ENCODE measurements at places on chromosomes 13 and 19. TPM values are rescaled to one million over a fixed set of nuclear protein-coding genes. Genes with fewer than 3 reads are reported as not detected.

SPIB gene
- 0.19 TPM for polyA plus RNA-seq

DNA sequence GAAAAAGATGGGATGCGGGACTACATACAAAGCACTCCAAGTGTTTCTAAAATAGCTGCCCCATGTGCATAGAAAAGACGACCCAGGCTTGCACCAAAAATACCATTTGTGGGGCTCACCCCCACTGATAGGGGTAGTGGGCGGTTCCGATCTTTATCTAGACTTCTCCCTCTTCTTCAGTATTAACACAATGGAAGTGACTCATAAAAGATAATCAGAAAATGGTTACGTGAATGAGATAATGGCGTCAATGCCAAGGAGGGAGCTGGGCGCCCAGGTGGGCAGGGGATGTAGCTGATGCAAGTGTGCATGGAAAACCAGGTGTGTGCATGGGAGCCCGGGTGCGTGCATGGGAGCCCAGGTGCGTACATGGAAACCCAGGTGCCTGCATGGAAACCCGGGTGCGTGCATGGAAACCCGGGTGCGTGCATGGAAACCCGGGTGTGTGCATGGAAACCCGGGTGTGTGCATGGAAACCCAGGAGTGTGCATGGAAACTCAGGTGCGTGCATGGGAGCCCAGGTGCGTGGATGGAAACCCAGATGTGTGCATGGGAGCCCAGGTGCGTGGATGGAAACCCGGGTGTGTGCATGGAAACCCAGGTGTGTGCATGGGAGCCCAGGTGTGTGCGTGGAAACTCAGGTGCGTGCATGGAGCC is 32.7 kb downstream of the LAMP1 start:
- DNase-seq: no peak
- no peak overlapping the region for H3K4me3 ChIP-seq
- H3K4me1 ChIP-seq: peaks cover 5% of the 10 kb centered on the region
- H3K27me3 ChIP-seq: no peaks in the 10 kb centered on the region

- no peak for DNase-seq
- H3K27ac ChIP-seq: no peak overlapping the region
Measured at GRCh38 chr13:21330126-21330861, 128.8 kb downstream of the ZDHHC20 start.

DHPS gene
- polyA plus RNA-seq: 65.1 TPM

HAUS8 gene
- 9.2 TPM for polyA plus RNA-seq

YIF1B gene
- polyA plus RNA-seq: 28.0 TPM

- peaks cover 18% of the 10 kb centered on the region for H3K4me1 ChIP-seq
- H3K27ac ChIP-seq: peak overlapping the region; percentile 66
- DNase-seq: no peak
- H3K36me3 ChIP-seq: no peaks in the 10 kb centered on the region
- H3K27me3 ChIP-seq: peaks cover 36% of the 10 kb centered on the region
Measured at GRCh38 chr13:111114362-111115060, 599 bp upstream of the ARHGEF7 start.

DNA sequence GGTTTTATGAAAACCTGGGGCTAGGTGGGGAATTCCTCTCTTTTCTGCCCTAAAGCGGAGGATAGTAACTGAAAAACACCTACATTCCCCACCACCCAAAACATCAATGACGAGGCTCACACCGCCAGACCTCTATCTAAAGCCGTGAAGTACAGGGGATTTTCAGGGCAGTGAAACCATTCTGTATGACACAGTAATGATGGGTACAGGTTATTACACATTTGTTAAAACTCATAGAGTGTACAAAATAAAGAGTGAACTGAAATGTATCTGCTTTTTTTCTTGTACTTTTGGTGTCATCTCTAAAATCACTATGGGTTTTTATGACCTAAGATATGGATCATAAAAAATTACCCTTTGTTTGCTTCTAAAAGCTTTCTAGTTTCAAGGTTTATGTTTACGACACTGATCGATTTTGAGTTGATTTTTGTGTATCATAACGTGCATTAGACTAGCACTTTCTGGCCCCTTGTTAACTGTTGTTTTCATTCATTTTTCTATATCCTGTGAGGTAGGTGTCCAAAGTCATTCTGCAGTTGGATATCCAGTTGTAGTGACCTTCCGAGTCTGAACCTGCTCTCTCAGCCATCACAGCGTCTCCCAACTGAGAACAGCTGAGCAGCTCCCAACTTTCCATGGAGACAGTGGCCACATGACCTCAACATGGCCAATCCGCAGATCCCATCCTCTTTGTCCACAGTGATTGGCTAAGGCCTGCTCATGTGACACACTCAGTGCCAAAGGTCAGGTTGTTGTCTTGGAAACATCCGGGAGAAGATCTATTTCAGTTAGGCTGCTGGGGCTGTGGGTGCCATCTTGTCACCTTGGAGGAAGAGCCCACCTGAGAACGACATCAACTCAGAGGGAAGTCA is 10.3 kb downstream of the MBD3L2B start:
- no peak for DNase-seq
- H3K36me3 ChIP-seq: no peaks in the 10 kb centered on the region
- no peaks in the 10 kb centered on the region for H3K27me3 ChIP-seq
- no peaks in the 10 kb centered on the region for H3K4me1 ChIP-seq
- H3K4me3 ChIP-seq: no peak overlapping the region

RINL gene
- polyA plus RNA-seq: 9.3 TPM

GRCh38 chr19:54307389-54308020 is 5.5 kb downstream of the LILRA5 start:
- no peak overlapping the region for H3K27ac ChIP-seq
- no peak overlapping the region for H3K4me3 ChIP-seq
- DNase-seq: no peak
- H3K36me3 ChIP-seq: no peaks in the 10 kb centered on the region

- H3K36me3 ChIP-seq: no peaks in the 10 kb centered on the region
- no peak for DNase-seq
- H3K27ac ChIP-seq: no peak overlapping the region
Measured at GRCh38 chr13:97561182-97561581, 127.2 kb downstream of the RAP2A start.

GRCh38 chr19:1470305-1471009 is 8.6 kb downstream of the C19orf25 start:
- peaks cover 82% of the 10 kb centered on the region for H3K4me1 ChIP-seq
- peak; percentile 78 for DNase-seq
- H3K27ac ChIP-seq: no peak overlapping the region
- H3K27me3 ChIP-seq: peaks cover 82% of the 10 kb centered on the region
- peaks cover 12% of the 10 kb centered on the region for H3K36me3 ChIP-seq

CDK8 gene
- 11.6 TPM for polyA plus RNA-seq

SIGLEC11 gene
- 34.2 TPM for polyA plus RNA-seq

TMEM255B gene
- 7.5 TPM for polyA plus RNA-seq

GRCh38 chr19:38527466-38528136 is 90.2 kb downstream of the MAP4K1 start:
- no peak overlapping the region for H3K27ac ChIP-seq
- H3K4me1 ChIP-seq: no peaks in the 10 kb centered on the region
- H3K4me3 ChIP-seq: no peak overlapping the region
- DNase-seq: no peak
- no peaks in the 10 kb centered on the region for H3K27me3 ChIP-seq

PSG11 gene
- not detected for polyA plus RNA-seq

MED26 gene
- polyA plus RNA-seq: 2.9 TPM
